Liver (tissue), 10 donors: ENCODE measurements at places on chromosomes 7 and 10. TPM values are rescaled to one million over a fixed set of nuclear protein-coding genes. Genes with fewer than 3 reads are reported as not detected.

GRCh38 chr7:129354428-129355157 is 79.6 kb upstream of the STRIP2 start:
- no peak for DNase-seq
- H3K27ac ChIP-seq, result no peak overlapping the region
- no peaks in the 10 kb centered on the region for H3K27me3 ChIP-seq

GRCh38 chr7:5387711-5388245 is 35.9 kb downstream of the TNRC18 start:
- no peak overlapping the region for H3K4me3 ChIP-seq
- no peak for DNase-seq
- H3K27me3 ChIP-seq, result no peaks in the 10 kb centered on the region
- H3K36me3 ChIP-seq, result peaks cover 32% of the 10 kb centered on the region

DNA sequence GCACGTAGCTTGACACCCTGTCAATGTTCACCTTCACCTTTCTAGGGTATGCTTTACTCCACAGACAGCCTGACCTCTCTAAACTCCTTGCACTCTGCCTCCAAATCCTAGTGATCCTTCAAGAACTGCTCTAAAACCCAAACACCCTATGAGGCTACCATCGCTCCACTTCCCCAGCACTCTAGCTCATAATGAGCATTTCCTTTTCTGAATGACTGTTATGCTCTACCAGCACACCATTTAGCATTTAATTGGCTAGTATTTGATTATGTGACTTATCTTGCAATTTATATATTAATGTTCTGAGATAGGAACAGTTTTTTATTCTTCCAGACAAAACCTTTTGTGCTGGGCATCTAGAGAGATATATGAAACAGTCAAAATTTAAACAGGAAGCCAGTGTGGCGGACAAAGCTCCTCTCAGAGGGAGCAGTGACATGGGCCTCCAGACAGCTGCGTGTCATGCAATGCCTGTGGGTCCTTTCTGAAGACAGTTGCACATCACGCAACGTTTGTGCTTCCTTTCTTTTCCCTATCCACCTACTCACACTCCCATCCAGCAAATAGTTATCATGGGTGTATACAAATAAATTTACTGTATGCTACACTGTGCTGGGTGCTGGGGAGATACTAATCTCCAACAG is 86.3 kb downstream of the ALOX5 start:
- no peak for DNase-seq
- H3K27ac ChIP-seq, result no peak overlapping the region
- H3K4me1 ChIP-seq, result no peaks in the 10 kb centered on the region

GRCh38 chr7:53811555-53812079 is 730.6 kb upstream of the VSTM2A start:
- H3K27me3 ChIP-seq, result no peaks in the 10 kb centered on the region
- no peaks in the 10 kb centered on the region for H3K36me3 ChIP-seq
- no peak overlapping the region for H3K27ac ChIP-seq
- no peak for DNase-seq
- no peak overlapping the region for H3K4me3 ChIP-seq
- H3K4me1 ChIP-seq, result no peaks in the 10 kb centered on the region

DNA sequence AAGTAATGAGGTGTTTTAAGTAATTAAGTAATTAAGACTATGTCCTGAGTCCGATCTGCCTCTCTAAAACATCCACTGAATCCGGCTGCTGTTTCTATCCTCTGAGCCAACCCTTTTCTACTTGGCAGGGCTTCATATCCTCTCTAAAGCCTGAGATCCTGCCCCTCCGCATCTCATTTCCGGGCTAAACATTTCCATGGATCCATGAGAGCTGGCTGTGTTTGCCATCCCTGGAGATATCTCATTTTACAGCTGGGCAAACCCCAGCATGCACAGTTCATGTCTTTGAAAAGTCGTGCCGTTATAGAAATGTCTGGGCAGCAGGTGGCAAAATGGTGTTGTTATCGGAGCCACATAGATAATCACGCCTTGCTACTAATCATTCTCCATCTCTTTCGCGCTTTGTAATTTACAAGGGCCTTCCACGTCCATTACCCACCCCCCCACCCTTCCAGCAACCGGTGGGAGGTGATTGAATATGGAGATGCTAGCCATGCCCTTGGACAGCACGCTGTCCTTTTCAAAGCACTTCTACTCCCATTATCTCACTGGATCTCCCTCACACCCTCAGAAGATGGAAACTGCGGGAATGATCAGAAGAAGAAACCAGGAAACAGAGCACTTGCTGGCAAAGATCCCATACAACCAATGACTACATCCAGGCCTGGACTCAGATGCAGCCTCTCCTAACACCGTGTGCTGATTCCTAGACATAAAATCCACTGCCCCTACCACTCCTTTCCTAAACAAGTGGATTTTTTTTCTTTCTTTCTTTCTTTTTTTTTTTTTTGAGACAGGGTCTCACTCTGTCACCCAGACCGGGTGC is 1189.2 kb downstream of the TYW1 start:
- no peak overlapping the region for H3K4me3 ChIP-seq
- no peaks in the 10 kb centered on the region for H3K36me3 ChIP-seq
- no peak overlapping the region for H3K27ac ChIP-seq
- no peaks in the 10 kb centered on the region for H3K4me1 ChIP-seq
- H3K27me3 ChIP-seq, result no peaks in the 10 kb centered on the region

Gene WIPF3
- 0.14 TPM for total RNA-seq

Gene FAM25G
- not detected for total RNA-seq
